ENCODE measurements at places on chromosomes 12 and 14.

DNA sequence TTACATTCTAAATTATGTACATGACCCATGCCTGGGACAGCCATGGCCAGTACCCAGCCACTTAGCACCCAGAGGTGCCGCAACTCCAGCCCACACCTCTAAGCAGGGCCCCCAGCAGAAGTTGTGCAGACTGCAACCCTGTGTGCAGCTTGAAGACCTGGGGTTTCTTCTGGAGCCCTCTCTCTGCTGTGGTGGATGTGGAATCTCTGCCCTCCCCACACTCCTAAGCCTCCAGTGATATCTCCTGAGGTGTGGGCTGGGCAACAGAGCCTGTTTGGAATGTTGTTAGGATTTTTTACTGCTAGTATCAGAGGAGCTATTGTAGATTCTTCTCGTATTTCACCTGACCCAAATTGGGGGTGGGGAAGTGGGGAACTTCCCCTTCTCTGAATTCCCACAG is 59.4 kb upstream of the TUNAR start:
- no peak for DNase-seq

GRCh38 chr12:16019136-16019535 is 108.0 kb downstream of the DERA start:
- no peak for DNase-seq

DNA sequence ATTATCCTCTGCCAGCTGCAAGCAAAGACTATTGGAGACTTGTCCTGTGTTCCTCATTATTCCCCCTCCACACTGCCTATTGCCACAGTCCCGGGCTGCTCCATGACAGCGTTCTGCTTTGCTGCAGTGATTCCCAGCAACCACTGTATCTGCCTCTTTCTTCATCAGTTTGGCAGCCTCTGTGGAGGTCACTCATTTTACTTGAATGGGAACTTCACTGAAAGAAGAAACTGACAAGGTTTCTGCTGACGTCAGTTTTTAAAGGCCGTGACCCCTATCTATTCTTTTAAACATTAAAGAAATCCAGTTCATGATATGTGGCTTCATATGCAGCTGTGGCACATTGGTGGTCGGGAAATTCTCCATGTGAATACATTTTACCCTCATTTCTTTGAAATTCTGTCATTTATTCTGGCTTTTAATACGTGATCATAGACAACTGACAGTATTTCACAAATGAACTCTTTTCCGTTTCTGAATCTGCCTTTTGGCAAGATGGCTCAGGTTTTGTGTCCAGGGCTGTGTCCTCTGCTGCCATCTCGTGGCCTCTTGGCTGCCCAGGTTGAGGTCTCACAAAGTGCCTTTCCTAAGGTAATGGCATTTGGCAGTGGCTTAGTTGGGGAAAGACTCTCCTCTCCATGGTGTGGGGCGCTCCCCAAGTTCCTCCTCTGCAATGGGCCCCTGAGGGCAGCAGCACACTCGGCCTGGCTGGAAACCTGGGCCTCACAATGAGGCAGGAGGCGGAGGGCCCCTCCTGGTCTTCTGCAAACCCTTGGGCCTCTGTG is 5.8 kb downstream of the TMEM253 start:
- peak; percentile 47 for DNase-seq

DNA sequence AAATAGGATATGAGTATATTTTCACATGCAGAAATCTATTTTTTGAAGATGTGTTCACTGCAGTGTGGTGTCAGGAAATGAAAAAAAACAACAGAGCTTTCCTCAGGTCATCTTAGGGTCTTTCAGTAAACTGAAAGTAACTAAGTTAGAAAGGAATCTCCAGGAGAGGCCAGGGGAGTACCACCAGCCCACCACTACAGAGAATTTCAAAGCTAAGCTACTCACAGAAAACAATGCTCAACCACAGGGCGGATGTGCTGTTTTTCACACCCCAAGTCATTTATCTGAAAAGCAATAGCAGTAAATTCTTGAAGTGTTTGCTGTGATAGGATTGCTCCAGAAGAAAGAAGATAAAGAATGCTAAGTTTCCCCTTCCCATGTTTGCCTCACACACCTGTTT is 79.0 kb downstream of the IFNG start:
- no peak for DNase-seq

DNA sequence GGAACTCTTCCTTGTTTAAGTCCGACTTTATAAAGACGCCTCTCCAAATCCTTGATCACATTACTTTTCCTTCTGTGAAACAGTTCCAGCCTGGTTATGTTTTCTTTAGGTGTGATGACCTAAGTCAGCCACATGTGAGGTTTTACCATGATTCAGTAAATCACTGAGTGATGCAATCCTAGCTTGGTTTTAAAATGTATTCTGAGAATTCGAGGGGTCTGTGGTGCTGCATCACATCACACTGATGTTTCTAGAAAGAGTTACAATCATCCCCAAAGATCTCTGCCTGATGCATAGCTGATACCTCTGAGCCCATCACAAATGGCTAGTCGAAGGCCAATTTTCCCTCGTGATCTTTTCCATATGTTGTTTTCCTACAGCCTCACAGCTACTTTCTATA is 152.7 kb downstream of the ANO2 start:
- no peak for DNase-seq

DNA sequence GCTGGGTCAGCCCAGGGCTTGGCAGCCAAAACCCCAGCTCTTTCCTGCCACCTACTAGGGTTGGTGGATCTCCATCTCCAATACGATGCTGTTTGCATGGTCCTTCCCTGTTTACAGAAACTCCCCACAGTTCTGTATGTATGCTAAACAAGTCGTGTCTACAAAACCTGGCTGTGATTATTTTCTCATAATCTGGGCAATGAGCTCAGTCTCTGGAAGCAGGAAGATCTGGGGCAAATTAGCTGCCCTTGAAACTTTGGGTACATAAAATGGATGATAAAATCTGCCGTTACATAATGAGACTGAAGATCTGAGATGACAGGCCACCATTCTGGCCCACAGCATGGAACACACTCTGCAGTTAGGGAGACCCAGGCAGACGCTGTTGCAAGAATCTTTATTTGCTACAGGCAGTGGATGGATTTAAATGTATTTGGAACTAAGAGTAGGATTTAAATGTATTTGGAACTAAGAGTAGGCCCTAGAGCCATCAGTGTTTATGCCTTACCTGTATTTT is 31.7 kb downstream of the ACADS start:
- no peak for DNase-seq

- no peak for DNase-seq
Observed at GRCh38 chr12:79420146-79420618, 270.6 kb downstream of the PAWR start.

DNA sequence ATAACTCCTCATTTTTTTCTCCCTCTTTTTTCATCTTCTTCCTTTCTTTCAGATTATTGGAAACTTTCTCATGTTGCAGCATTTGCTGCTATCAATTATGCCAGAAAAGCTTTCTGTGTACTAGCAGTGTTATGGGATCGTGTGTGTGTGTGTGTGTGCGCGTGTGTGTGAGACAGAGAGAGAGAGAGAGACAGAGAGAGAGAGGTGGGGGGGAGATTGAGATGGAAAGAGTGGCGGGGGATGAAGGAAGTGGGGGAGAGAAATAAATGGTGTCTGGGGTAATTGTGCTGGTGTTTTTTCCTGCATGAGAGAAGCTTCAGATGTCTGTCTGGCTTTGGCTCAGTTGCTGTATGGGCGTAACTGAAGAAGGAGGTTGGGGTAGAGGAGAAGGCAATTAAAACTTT is 268.9 kb downstream of the RAD51B start:
- DNase-seq = no peak

DNA sequence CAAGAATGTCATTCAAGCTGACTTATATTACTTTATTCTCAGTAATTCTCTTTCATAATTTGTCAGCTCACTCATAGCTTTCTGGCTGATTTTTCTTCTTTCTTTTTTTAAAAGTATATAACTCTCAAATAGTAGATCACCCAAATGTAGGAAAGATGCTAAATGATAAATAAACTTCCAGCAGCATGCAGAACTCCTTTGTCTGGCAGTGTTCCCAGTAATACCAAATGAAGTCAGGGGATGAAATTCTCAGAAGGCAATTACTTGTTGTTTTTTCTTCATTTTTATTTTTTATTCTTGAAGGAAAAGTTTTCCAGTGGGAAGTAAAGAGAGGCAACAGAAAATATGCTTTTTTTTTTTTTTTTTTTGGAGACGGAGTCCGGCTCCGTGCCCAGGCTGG is 133.3 kb upstream of the SLCO1C1 start:
- DNase-seq = no peak
